NCI-H1694 (cell line): ENCODE measurements at places on chromosomes 12 and 14.

DNA sequence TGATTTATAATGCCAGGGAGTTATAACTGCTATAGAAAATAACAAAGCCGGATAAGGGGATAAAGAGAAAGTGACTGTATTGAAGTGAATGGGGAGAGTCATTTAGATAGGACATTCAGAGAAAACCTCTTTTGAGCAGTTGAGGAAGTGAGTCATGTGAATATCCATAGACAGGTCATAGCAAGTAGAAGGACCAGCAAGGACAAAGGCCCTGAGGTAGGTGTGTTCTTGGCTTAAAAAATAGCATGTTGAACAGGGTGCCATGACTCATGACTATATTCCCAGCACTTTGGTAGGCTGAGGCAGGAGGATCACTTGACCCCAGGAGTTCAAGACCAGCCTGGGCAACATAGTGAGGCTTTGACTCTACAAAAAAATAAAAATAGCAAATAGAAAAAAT is 51.5 kb upstream of the RAP1B start:
- DNase-seq: no peak

DNA sequence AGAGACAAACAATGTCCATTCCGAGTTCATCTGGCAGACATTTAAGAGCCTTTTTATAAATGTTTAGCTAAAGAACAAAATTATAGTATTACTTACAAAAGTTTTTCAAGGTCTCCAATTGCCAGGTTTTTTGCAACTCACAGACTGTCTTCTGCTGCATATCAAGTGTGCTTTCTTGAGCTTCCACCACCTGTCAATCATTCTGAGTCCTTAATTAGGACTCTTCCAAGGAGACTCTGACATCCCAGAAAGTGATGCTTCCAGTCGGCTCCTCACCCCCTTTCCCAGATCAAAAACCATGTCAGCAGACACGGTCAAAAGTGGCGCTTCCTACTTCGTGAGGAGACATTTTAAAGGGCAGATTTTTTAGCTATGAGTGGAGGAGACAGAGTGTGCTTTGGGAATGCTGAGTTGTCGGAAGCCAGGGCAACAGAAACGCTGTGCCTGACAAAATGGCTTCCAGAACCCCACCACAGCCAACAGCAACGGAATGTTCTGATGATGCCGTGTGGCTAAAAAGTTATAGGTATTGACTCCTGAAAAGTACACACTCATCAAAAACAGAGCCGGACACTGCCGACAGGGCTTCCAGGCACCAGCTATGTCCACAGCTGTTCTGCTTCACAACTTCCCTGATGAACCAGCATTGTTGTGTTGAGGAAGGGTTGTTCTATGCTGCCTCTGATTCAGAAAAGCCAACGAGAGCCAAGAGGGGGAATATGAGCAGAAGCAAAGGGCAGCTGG is 116.1 kb upstream of the SLC35F4 start:
- no peak for DNase-seq

- DNase-seq: no peak
Measured at GRCh38 chr12:99277591-99278379, 369.8 kb upstream of the GARIN6 start.

GRCh38 chr14:77290705-77291104 is 19.7 kb upstream of the NGB start:
- DNase-seq: no peak

DNA sequence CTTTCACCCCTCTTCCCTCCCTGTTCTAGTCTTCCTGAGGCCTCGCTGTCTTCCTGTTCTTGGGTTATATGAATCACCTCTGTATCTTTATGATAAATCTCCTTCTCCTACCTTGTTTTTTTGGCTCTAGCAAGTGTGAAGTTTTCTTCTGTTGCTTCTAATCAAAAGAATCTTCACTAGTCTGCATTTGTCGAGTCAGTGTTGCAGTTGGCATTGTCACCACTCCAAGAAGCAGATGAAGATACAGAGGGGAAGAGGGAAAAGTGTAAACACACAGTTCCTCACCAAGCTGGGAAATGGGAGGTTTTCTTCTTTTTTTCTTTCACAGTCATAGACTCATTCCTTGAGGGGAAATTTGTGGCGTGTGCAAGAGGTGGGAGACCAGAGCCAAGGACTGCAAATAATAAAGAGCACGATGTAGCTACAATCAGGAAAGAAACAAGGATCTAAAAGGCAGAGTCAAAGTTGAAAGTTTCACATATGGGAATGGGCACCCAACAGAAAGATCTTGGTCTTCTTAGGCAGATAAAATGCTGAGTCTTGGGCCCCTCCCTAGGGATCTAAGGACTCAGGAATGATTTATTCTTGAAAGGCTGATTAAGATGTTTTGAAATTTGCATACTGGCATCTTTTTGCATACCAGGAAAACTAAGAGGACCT is 22.2 kb upstream of the PRICKLE1 start:
- no peak for DNase-seq

GRCh38 chr12:100675432-100675831 is 101.9 kb downstream of the GAS2L3 start:
- peak; percentile 28 for DNase-seq

- DNase-seq: no peak
Measured at GRCh38 chr12:93019212-93019927, 90.3 kb upstream of the EEA1 start.

- no peak for DNase-seq
Measured at GRCh38 chr12:69610126-69610525, 581 bp downstream of the LRRC10 start.

GRCh38 chr14:100536721-100537445 is 50.3 kb downstream of the BEGAIN start:
- DNase-seq: no peak

- peak; percentile 38 for DNase-seq
Measured at GRCh38 chr12:12612358-12612757, 682 bp downstream of the CREBL2 start.

DNA sequence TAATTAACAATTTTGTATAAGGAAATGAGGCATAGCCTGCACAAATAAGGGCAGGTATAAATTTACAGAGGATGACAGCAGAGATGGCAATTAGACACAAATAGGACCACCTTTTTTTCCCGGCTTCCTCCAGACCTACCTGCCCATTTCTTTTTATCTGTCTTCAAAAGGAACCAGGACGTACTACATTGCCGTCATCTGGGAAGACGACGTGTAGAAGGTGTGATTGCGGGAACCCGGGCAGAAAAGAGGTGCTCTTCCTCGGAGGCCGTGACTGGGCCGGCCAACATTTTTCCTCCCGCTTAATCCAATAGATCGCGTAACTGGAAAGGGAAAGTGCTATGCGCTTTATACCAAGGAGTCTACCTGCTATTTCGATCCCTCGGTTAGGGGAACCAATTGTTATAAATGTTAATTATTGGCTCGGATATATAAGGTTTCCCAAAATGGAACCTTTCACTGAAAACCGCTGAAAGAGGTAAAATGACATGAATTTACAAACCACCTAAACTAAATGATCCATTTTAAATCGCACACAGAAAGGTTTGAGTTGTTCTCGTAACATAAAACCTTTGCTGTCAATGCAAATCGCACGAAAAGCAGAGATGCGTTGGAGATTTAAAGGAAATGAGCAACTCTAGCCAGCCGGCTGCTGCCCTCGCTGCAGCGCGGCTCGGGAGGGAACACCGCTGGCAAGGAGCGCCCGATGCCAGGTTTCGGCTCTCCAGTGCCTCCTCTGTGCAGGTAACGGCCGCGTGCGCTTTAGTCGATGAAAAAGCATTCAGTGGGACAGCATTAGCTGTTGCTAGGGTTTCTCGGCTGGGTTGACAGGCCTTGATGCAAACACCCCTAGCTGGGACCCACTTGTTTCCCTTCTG is 2.8 kb upstream of the SIX1 start:
- no peak for DNase-seq

DNA sequence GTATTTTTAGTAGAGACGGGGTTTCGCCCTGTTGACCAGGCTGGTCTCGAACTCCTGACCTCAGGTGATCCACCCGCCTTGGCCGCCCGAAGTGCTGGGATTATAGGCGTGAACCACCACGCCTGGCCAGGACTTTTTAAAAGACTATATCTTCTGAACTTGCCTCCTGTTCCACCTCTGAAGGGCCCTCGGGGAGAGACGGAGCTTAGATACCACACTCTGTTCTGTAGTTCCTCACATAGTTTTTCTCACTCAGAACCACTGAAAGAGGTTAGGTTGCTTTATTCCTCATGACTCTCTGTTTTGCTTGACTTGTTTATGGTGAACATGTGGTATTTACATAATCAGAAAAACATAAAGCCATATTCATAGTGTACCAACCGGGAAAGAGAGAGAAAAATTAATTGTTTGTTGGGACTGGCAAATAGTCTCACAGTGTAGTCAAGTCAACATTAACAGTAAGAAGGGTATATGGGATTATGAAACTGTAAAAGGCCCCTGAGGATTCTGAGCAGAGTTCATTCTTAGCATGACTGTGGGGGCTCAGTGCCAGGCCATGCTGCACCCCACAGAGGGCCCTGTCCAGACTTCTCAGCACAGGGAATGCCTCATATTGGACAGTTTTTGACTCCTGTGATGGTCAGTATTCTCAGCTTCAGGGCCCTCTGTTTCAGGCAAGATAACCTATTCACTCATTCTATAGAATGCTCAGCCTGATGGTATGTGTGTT is 342.3 kb downstream of the ZFP36L1 start:
- DNase-seq: no peak

- DNase-seq: no peak
Measured at GRCh38 chr12:50003595-50003994, 21.7 kb downstream of the RACGAP1 start.

- no peak for DNase-seq
Measured at GRCh38 chr12:85680881-85681280, 155.3 kb downstream of the RASSF9 start.

DNA sequence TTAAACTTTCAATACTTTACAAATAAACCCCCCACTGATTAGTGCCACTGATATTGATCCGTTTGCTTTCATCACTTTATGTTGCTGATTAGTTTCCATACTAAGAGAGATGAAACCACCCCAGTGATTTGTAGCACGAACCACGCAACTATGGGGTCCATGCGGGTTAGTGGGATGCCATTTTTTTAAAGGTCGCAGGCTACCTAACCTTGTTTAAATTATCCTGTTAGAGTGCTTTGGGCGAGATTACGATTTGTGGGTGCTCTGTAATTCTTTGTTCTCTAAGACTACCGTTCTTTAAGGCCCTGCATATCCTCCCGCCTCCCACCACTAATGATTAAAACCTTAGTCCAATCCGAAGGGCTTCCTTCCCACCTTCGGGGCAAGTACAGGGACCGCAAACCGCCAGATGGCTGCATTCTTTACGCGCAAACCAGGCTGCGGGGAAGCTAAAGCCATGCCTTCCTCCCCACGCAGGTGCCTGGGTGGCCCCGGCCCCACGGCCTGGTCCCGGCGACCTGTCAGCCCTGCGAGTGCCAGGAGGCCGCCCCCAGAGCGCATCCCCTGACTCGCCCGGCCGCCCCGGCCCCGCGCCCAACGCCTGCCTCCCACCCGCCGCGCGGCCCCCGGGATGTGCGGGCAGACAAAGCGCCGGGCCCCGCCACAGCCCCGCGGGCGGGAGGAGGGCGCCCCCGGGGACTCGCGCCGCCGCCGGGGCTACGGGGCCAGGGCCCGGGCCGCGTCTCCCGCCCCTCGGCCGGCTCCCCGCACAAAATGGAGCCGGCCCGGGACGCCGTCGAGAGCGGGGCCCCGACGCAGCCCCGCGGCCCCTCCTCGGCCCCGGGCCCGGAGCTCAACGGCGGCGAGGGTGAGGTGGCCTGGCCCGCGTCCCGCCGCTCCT is 759 bp downstream of the NFYB start:
- no peak for DNase-seq

GRCh38 chr12:54370171-54370730 is 6.0 kb upstream of the GPR84 start:
- DNase-seq: no peak

DNA sequence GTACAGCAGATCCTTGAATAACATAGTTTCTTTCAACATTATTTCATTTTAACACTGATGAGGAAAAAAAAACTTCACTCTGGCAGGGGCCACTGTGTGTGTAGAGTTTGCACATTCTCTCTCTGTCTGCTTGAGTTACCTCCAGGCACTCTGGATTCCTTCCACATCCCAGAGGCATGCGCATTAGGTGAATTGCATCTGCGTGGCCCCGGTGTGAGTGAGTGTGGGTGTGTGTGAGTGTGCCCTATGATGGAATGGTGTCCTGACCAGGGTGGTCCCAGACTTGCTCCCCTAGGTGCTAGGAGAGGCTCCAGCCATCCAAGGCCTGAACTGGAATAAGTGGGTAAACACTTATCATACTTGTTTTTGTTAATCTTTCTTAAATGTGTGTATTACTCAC is 90.6 kb upstream of the LRIG3 start:
- DNase-seq: no peak

DNA sequence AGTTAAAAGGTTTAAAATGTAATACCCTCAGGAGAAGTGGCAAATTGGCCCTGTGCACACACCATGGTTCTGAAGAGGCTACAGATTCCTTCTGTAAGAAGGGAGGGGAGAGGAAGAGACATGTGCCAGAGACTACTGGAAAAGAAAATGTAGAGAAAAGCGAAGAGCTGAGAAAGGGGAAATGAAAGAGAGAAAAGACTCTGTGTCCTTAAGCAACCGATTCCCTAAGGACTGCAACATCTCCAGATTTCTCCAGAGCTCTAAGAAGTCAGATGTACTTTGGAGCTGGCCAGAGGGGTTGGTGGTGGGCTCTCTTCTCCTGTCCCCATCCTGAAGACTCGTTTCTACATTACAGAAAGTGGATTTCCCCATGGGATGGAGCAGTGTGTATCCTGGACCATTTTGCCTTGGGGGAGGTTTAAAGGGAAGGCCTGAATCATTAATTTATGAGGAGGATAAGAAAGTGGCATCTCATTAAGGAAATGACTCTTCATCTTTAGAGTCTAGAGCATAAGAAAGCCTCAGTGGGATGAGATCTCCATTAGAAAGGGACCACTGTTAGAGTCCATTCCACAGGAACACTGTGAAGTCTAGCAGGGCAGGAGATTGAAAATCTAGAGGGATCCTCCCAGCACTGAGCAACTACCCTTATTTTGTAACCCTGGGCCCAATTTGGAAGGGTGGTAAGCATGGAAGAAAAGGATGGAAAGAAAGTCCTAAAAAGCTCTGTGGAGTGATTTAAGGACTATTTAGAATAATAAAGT is 45.5 kb upstream of the FUT8 start:
- no peak for DNase-seq

DNA sequence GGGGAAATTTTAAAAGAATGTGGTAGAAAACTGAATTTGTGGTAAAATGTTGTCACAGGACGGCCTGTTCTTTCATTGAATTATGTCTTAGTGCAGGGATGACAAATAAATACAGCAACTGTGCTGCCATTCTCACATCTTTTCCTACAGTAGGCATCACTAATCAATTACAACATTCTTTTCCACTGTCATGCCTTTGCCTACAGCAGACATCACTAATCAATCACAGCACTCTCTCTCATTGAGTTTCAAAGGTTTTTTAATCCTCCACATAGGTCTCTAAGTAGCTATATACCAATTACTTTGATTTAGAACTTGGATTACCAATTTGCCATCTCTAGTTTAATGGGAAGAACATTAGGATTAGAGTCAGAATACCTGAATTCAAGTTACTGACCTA is 30.1 kb downstream of the NTF3 start:
- DNase-seq: no peak

DNA sequence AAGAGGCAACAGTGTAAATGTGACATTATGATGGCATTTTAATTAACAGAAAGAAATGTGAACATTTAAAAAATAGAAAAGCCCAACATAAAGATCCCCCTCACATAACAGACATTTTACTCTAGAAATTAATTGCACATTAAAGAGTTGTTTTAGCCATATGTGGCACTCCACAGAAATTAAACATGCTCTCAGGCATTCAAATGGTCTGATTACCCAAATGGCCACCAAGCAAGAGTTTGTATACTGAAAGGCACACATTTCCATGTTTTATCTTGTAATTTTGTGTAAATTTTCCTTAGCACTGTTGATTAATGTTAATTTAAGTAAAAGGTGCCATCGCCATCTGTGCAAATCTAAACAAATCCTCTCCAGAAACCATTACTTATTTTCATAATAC is 43.5 kb downstream of the GTF2A1 start:
- no peak for DNase-seq
